ENCODE measurements at places on chromosomes 13 and 19. TPM values are rescaled to one million over a fixed set of nuclear protein-coding genes. Genes with fewer than 3 reads are reported as not detected.

Gene UNC13A
- total RNA-seq = 2.8 TPM

Gene USP12
- 32.2 TPM for total RNA-seq

Gene ZNF296
- total RNA-seq = 0.19 TPM

Gene TMEM38A
- total RNA-seq = 3.6 TPM

Gene ZNF556
- total RNA-seq = 0.16 TPM

Gene NUDT19
- total RNA-seq = 5.4 TPM

DNA sequence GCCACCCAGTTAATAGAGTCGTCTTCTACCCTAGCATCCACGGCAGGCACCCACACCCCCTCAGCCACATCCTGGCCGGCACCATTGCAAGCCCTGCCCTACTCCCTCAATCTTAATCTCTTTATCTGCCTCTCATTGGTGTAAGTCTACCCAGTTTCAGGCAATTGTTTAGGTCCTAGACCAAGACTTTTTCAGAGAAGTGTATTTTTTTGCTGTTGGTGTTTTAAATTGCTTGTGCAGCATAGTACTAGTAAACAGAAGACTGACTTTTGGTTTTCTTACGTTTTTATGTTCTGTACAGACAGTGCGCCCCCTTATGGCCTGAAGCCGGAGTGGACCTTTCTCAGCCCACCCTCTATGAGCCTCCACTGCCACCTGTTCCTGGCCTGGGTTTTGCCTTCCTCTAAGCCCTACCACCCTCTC lies 2.3 kb upstream of the LCP1 start:
- H3K27me3 ChIP-seq = no peaks in the 10 kb centered on the region
- H3K36me3 ChIP-seq = no peaks in the 10 kb centered on the region
- DNase-seq = no peak
- no peaks in the 10 kb centered on the region for H3K4me1 ChIP-seq
- H3K4me3 ChIP-seq = no peak overlapping the region

DNA sequence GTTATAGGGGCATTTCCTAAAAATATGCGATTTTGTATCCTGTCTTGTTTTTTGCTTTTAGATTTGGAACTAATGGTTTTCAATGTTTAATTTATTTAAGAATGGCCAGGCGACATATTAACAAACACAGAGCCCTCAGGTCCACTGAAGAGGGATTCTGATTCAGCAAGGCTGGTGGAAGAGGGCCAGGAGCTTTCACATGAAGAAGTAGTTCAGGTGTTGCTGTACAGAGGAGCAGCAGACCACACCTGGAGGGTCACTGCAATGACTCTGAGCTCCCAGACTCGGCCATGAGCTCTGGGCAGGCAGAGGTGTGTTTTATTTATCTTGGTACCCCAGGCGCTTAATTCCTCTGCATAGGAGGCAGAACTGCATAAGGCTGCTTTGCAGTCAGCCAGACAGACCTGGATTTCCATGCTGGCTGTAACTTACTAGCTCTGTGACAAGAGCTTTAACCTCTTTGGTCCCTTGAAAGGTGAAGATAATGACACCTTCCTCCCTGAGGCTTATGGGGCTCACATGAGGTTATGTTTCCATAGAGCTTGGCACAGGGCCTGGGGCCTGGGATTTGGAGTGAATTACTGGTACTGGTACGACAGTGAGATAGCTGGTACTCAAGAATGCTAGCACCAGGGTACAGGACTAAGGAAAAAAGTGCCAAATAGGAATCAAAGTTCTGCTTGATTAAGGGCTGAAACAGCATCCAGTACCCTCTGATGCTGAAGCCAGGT lies 184.7 kb downstream of the OXGR1 start:
- H3K27ac ChIP-seq = peak overlapping the region; percentile 52
- H3K4me3 ChIP-seq = no peak overlapping the region
- no peak for DNase-seq
- H3K27me3 ChIP-seq = no peaks in the 10 kb centered on the region

- no peaks in the 10 kb centered on the region for H3K4me1 ChIP-seq
- no peak overlapping the region for H3K4me3 ChIP-seq
- H3K36me3 ChIP-seq = no peaks in the 10 kb centered on the region
- no peak for DNase-seq
These were observed 78.0 kb downstream of the ATP11A start for GRCh38 chr13:112767506-112768471.

DNA sequence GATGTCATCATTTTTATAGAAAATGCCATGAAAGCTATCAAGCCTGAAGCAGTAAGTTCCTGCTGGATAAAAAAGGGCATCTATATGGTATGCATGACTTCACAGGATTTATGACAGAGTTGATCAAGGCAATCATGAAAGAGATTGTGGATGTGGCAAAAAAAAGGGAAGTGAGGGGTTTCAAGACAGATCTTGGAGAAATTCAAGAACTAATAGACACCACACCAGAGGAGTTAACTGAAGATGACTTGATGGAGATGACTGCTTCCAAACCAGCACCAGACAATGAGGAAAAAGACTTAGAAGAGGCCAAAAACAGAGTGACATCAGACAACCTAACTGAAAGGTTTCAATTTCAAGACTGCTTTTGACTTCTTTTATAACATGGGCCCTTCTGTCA lies 691.1 kb upstream of the SLC10A2 start:
- H3K27ac ChIP-seq = no peak overlapping the region
- DNase-seq = no peak
- no peaks in the 10 kb centered on the region for H3K27me3 ChIP-seq
- no peak overlapping the region for H3K4me3 ChIP-seq
- no peaks in the 10 kb centered on the region for H3K4me1 ChIP-seq
- H3K36me3 ChIP-seq = no peaks in the 10 kb centered on the region

- H3K4me1 ChIP-seq = no peaks in the 10 kb centered on the region
- H3K4me3 ChIP-seq = no peak overlapping the region
- DNase-seq = no peak
- no peaks in the 10 kb centered on the region for H3K36me3 ChIP-seq
- H3K27ac ChIP-seq = no peak overlapping the region
- no peaks in the 10 kb centered on the region for H3K27me3 ChIP-seq
These were observed 52.4 kb downstream of the TEX29 start for GRCh38 chr13:111372651-111373425.

DNA sequence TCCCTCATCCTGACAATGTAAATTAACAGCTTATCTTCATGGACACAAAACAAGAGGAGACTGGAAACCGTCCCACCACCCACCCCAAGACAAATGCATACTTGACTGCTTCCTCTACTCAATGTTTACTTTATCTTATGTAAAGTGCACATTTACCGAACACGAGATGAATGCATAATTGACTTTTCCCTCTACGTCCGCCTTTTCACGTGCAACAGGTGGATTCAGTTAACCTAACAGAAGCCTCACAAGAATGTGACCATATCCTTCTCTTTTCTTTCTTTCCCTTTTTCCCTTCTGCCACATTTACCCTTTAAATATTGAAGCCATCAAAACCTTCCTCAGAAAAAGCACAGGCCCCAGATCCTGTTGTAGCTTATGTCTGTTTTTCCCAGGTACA lies 468.0 kb downstream of the UQCRFS1 start:
- H3K27ac ChIP-seq = no peak overlapping the region
- no peaks in the 10 kb centered on the region for H3K27me3 ChIP-seq
- DNase-seq = no peak
- H3K36me3 ChIP-seq = no peaks in the 10 kb centered on the region

DNA sequence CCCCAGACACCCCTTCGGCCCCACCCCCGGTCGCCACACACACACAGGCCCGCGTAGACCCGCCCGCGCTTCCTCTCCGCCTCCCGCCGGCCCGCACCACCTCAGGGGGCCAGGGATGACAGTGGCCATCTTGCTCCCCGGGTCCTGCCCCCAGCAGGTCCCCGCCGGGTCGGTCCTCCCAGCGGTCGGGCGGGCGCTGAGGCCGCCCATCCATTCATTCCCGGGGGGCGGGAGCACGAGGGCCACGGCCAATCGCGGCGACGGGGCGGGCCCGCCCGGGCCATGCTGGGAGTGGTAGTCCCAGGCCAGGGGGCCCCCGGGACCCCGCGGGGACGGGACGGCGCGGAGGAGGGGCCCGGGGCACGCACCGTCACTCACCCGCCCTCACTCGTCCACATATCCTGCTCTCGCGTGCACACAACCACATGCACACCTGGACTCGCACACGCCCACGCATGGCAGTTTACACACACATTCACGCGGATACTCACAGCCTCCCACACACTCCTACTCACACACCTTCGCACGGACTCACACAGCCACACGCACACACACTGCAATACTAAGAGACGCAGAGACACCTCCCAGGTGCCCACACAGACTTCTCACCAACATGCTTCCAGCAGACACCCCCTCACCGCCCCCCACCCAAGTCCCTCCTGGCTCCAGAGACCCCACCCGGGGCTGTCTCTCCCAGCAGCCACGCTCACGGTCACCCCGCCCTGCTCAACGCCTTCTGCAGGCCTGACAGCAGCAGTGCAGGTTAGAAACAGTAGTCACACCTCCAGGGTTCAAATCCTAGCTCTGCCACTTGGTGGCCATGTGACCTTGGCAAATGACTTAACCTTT lies at the start of gene DPF1:
Gene DPF1 (minus strand): TSS at position 209 of the 849 bp plus-strand sequence. CDS start 80 bp downstream, at position 129.
- no peak for DNase-seq
- H3K36me3 ChIP-seq = no peaks in the 10 kb centered on the region
- H3K4me3 ChIP-seq = no peak within 1 kb of the TSS

GRCh38 chr13:21884965-21885567 lies 214.2 kb downstream of the FGF9 start:
- no peak overlapping the region for H3K27ac ChIP-seq
- no peaks in the 10 kb centered on the region for H3K27me3 ChIP-seq
- no peak for DNase-seq
- H3K4me1 ChIP-seq = no peaks in the 10 kb centered on the region
